ENCODE measurements at places on chromosomes 16 and 17.

DNA sequence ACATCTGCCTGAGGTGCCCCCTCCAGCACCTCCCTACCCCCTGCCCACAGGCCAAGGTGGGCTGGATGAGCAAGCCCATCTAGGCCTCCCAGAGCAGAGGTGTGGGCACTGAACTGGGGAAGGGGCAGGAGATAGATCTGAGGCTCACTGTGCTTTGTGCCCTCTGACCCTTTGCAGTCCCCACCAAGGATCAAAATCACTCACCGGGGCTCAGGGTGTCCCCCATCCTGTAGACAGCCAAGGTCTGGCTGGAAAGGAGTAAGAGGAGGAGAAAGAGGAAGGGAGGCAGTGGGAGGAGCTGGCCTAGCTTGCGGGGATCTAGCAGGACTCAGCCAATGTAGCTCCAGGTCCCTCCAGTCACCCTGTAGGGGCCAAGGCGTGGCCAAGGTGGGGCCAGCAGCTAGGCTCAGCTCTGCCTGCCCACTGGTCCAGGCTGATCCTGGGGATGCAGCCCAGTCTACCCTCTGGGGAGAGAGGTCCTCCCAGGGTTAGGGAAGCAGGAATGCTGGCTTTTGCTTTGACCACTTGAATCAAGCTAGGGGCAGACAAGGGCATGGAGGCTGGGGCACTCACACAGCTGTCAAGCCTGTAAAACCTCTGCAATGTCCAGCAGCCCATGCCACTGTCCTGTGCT is 1.8 kb downstream of the SLC12A4 start:
- DNase-seq, result peak; percentile 63

- no peak for DNase-seq
These were observed 3.6 kb upstream of the HS3ST3B1 start for GRCh38 chr17:14297161-14297851.

- DNase-seq, result no peak
These were observed 470 bp downstream of the KRT23 start for GRCh38 chr17:40936976-40937375.

GRCh38 chr17:33091271-33091670 is 99.6 kb downstream of the SPACA3 start:
- peak; percentile 86 for DNase-seq

- DNase-seq, result peak; percentile 28
These were observed 5.5 kb upstream of the CACNG5 start for GRCh38 chr17:66829386-66829864.

GRCh38 chr17:78598013-78598471 is 20.8 kb upstream of the DNAH17 start:
- DNase-seq, result no peak

Data from foreskin keratinocyte (primary cell).